ENCODE measurements at places on chromosomes 13 and 19.

GRCh38 chr19:1115646-1116420, 12.0 kb downstream of the GPX4 start:
- no peak for DNase-seq

GRCh38 chr19:43380008-43380407, 26.5 kb downstream of the CD177 start:
- no peak for DNase-seq

DNA sequence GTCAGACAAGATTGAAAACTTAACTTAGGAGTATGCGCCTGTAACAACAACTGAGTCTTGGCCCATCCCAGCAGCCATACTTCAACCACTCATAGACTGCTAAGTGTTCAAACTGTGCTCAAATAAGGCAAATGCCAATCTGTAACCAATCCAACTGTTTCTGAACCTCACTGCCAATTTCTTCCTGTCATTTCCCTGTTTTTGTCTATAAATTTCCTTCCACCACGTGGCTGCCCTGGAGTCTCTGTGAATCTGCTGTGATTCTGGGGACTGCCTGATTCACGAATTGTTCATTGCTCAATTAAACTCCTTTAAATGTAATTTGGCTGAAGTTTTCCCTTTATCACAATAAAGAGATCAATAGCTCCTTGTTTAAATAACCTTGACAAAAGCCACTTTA, 50.8 kb upstream of the FREM2 start:
- DNase-seq, result no peak

GRCh38 chr19:3625996-3626472, 556 bp downstream of the CACTIN start:
- no peak for DNase-seq

DNA sequence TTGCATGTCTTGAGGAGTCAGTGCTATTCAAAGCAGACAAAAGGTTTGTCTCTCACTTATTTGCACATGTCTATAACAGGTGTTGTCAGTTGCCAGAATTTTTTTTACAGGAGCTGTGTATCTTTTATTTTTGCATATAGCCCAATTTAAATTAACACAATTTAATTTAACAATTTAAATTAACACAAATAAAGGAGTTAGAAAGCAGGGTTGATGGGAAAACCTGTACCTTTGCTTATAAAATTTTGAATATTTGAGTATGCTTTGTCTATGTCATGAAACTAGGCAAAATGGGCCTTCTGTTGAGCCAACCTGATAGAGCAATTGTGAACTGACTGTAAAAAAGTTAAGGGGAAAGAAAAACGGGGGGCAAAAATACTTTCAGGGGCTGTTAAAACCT, 78.0 kb downstream of the MAP4K1 start:
- DNase-seq, result no peak
